ENCODE measurements at places on chromosomes 4 and X. TPM values are rescaled to one million over a fixed set of nuclear protein-coding genes. Genes with fewer than 3 reads are reported as not detected.

Gene ARHGEF38
- not detected for total RNA-seq

Gene SFRP2
- not detected for total RNA-seq

Gene GNRHR
- total RNA-seq, result not detected

Gene CFAP97
- 44.3 TPM for total RNA-seq

Gene BANK1
- 1.00 TPM for total RNA-seq

Gene GASK1B
- 30.6 TPM for total RNA-seq

Data from uterine smooth muscle cell (primary cell).